ENCODE measurements at places on chromosomes 6 and 20. TPM values are rescaled to one million over a fixed set of nuclear protein-coding genes. Genes with fewer than 3 reads are reported as not detected.

DNA sequence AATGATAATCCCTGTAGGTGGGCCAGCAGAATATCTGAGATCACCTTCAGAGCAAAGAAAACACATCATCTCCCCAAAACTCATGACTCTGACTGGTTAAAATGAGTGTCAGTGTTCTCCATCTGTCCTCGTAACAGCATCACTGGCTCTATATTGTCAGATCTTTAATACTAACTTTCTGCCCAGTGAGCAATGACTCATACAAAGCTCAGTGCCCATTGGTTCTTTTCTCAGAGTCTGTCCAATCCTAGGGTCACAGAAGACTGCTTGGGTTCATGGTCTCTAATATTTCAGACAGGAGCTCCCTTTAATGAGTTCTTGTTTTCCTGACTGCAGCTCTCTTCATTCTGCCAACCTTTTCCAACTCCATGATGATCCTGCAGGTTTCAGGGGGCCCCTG, 36.4 kb downstream of the HLA-DPB1 start:
- DNase-seq, result no peak

DNA sequence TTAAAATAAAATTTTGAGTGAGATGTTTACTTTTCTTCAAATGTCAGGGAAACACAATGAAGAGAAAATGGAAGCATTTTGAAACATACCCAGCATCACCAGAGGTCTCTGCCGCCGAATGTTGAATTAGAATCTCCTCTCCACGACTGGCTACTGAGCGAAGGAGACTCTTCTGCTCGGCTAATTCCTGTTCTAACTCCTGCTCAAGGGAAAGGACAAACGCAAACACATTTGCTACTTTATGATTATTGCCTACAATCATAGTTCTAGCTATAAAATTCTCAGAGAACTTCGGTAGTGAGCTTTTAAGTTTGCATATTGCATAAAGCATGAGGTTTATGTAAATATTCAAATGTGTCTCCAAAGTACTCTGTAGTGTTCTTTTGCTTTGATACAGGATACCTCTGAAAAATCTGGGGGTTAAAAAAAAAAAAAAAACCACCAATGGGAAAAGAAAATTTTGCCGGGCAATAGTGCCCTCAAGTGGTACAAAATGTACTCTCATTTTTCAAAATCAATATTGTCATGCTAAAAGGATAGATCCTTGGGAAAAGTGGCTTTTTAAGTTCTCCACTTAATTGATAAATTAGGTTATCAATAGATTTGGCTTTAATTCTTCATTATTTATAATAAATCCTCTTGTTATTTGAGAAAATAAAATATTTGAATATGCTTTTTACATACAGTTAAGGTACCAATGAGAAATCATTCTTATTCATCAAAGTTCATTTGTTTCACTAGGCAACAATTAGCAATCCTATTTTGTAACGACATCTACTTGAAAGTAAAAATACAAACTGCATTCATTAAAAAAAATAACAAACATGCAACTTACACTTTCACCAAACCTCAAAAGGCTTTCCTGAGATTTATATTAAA, 369.0 kb downstream of the SYNE1 start:
- no peak for DNase-seq

Gene SAMD3
- polyA plus RNA-seq, result 0.11 TPM

Gene SNPH
- 5.2 TPM for polyA plus RNA-seq

Gene RAB32
- polyA plus RNA-seq, result 6.3 TPM

DNA sequence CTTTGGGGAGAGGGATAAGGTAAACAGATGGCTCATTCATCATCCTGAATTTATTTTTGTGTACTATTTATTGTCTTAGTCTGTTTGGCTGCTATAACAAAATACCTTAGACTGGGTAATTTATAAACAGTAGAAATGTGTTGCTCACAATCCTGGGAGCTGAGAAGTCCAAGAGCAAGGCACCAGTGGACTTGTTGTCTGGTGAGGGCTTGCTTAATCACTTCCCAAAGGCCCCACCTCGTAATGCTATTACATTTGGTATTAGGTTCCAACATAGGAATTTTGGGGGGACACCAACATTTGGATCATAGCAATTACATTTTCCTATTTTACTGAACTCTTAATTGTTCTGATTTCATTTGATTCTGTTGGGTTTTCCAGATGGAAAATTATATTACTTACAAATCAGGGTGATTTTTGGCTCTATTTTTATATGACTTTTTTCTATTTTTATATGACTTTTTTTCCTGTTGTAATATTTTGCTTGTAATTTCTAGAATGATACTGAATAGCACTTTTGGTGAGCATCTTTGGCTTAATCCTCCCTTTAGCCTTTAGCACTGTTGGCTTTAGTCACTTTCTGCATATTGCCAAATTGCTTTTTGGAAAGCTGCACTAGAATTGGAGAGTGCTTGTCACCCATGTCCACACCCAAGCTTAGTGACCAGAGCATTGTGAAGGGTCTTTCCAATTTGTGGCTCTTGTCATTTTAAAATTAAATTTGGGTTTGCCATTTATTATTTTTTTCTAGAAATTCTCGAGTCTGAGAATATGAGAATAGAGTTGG, 43.7 kb upstream of the TULP4 start:
- DNase-seq, result no peak

DNA sequence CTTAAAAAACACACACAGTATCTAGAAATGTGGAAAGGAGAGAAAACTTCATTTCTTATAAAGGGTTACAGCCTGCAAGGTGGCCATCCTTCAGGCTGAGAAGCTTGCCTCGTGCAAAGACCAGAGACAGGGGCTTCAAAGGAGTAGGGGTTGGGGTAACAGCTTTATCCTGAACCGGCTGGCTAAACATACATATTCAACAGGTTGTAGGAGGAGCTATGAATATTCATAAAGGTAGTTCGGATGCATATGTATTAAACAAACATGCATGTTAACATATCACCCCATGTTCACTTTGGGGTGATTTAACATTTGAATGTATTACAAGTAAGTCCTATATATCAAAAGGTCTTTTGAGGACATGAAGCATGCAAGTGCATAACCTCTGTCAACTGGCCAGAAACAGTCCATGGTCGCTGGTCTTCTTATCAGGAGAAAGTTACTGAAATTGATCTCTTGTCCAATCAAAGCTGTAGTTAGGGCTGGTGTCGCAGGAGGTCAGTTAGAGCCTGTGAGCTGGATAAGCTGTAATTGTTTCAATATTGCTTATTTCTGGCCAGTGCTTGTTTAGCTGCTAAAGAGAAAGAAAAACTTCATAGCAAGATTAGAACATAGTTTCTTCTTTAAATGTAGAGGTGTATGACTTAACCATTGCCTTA, 2.3 kb upstream of the STMND1 start:
- DNase-seq, result no peak

DNA sequence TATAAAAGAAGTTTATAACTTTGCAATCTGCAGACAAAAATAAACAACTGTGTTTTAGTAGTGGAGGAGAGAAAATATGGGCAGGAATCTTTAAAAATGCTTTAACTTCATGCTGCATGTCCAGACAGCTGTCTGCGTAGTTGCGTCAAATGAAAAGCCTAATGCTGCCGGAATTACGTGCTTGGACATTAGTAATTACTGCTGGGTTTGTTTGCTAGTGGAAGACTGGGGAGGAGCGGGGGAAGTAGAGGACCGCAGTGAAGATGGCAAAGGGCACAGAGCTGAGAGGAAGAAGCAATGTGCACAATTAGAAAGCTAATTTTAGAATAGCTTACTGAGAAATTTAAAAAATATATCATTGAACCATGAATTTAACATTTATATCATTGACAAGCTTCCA, 2.4 kb downstream of the SNAP25 start:
- no peak for DNase-seq

DNA sequence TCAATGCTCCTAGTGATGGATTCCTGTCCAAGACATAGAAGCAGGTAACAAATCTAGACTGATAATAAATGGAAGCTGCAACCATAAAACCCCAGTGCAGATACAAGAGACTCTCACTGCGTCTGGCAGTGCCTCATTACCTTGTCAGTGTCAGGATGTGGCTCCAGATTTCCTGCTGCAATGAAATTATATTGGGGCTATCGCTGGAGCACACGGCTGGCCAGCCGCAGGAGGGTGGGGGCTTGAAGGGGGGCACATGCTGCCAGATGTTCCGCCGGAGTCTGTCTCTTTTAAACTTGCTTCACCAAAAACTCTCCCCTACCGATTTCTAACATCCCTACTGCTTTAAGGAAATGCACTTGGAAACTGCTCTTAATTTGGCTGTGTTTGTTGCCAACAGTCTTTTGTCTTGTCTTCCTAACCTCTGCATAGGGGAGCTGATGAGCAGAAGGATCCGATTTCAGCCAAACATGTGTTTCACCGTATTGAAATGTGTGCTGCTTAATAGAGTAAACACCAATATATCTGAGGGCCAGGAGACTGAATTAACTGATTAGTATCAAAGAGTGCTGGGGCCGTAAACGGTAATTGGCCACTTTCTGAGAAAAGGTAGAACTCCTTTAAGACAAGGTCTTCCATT, 102.2 kb upstream of the EXOC2 start:
- no peak for DNase-seq

GRCh38 chr6:106300944-106301343, 24.6 kb downstream of the ATG5 start:
- DNase-seq, result no peak

- no peak for DNase-seq
Observed at GRCh38 chr6:15312500-15312899, 66.6 kb downstream of the JARID2 start.

- DNase-seq, result no peak
Observed at GRCh38 chr6:150633486-150633834, 33.8 kb downstream of the PLEKHG1 start.

GRCh38 chr6:84422380-84422968, 195.0 kb upstream of the CEP162 start:
- DNase-seq, result peak; percentile 83

DNA sequence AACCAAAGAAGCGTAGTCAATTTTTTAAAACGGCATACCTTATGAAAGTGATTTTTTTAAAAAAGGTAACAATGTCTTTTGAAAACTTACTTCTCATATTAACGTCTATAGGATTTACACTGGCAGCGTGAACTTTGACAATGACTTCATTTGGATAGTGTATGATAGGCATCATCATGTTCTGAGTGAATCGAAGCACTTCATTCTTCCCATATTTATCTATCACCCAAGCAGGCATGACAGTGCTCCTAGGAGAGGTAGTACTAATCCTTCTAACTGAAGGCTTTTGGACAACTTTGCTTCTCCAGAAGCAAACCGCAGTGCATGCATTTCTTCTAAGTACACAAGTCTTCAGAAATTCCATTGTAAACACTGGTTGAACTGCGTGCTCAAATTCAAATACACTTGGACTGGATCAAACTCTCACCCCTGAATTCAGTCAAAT, 618 bp downstream of the RTN4IP1 start:
- DNase-seq, result no peak

DNA sequence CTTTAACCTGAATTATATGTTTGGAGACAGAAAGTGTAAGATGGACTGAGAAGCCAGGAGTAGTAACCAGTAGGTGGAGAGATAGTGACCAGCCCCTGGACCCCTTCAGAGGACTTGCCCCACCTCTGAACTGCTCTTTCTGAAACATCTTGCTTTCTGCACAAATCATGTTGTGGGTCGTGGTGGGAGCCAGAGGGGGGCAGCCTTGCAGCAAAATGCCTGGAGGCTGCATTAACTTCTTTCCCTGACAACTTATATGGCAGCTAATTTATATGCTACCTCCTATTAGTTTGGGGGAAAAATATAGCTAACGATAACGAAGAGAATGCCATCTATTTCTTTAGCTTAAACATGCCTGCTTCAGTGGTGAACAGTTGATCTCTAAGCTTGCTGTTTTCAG, 859.8 kb downstream of the MAFB start:
- DNase-seq, result peak; percentile 53

Gene MOCS1
- polyA plus RNA-seq, result 22.4 TPM

Gene HRH3
- not detected for polyA plus RNA-seq

Gene IRAK1BP1
- 3.0 TPM for polyA plus RNA-seq

- DNase-seq, result no peak
Observed at GRCh38 chr6:145485288-145485687, 250.0 kb downstream of the EPM2A start.

Gene UBR2
- 11.5 TPM for polyA plus RNA-seq

Gene RIMS4
- polyA plus RNA-seq, result 0.38 TPM

GRCh38 chr6:134753001-134753400, 196.9 kb downstream of the ALDH8A1 start:
- DNase-seq, result no peak

GRCh38 chr6:170308761-170309160, 2.2 kb downstream of the FAM120B start:
- no peak for DNase-seq

Gene NMBR
- not detected for polyA plus RNA-seq

DNA sequence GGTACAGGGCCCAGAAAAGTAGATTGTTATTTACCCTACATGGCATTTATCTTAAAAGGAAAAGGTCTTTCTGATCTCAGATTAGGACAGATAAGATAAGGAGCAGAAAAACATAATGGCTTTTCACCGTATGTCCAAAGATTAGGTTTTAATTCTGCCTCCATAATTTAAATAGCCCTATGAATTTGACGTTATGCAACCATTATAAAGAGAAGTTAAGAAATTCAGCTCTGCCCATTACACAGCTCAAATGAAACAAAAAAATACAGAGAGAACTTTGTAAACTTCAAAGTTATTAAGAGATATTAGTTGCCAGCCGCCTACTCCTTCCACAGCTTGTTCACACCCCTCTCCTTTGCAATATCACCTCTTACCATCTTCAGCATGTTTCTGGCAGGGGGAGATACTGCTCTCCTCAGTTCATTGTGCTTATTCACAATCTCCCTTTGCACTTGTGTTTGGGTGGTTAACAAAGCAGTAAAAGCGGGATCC, 8.1 kb downstream of the CRISP3 start:
- DNase-seq, result no peak

DNA sequence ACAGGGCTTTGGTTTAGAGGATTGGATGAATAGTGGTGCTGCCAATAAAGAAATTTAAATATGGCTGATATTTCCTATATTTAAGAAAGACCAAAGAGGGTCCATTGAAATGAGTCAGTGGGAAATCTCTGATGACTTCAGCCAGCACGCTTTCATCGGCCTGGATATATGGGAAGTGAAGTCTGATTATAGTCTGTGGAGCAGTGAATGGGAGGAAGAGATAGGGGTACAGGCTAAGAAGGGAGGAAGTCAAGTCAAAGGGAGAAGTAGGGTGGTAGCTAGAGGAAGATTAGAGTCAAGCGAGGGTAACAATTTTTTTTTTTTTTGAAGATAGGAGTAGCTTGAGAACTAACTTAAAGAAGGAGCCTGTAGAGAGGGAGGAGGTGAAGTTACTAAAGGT, 22.7 kb downstream of the SLC16A10 start:
- no peak for DNase-seq

DNA sequence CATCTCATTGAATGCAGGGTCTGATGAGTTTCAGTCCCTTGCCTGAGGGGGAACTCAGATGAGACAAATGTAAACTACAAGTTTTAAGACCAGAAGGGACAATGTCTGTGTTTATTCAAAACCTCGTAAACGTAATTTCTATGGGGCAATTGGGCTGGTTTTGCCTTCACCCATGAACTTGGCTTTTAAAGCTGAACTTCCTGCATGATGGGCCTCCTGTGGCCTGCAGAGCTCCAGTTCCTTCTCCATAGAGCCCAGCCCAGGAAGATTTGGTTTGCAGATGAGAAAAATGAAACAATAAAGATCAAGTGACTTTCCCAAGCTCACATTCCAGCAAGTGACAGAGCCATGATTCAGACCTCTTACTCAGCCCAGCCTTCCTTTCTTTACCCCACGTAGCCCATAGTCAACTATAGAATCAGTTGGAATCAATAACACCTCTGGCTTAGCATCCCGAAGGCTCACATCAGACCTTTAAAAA, 612.3 kb downstream of the UTRN start:
- no peak for DNase-seq

Gene TRIM40
- polyA plus RNA-seq, result not detected

Data from right cardiac atrium (tissue), 5 donors.